ENCODE measurements at places on chromosomes 5 and 9. TPM values are rescaled to one million over a fixed set of nuclear protein-coding genes. Genes with fewer than 3 reads are reported as not detected.

PKD2L2 gene
- not detected for total RNA-seq

GPR151 gene
- not detected for total RNA-seq

EQTN gene
- not detected for total RNA-seq

OBP2B gene
- total RNA-seq = not detected

IFNA13 gene
- total RNA-seq = not detected

SLC34A1 gene
- total RNA-seq = 2.1 TPM

NEURL1B gene
- 3.1 TPM for total RNA-seq

NTNG2 gene
- 15.6 TPM for total RNA-seq

SYK gene
- 0.69 TPM for total RNA-seq

LCN12 gene
- 0.91 TPM for total RNA-seq

MPDZ gene
- total RNA-seq = not detected

OTULINL gene
- 67.7 TPM for total RNA-seq

- no peak for DNase-seq
These were observed 100.4 kb downstream of the GAPVD1 start for GRCh38 chr9:125361837-125362531.

- DNase-seq = no peak
These were observed 90.7 kb upstream of the PANK3 start for GRCh38 chr5:168669668-168670378.

DNA sequence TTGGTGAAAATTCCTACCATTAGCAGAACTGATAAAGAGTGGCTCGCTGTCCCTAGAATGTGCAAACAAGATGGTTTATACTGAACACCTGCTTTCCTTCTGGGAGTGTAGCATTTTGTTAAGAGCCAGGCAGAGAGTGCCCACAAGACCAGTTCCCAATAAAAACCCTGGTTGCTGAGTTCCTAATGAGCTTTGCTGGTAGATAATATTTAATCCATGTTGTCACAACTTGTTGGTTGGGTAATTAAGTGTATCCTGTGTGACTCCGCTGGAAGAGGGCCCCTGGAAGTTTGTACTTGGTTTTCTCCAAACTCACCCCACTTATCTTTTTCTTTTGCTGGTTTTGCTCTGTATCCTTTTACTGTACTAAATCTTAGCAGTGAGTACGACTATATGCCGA lies 39.5 kb upstream of the GOLGA1 start:
- DNase-seq = no peak

DNA sequence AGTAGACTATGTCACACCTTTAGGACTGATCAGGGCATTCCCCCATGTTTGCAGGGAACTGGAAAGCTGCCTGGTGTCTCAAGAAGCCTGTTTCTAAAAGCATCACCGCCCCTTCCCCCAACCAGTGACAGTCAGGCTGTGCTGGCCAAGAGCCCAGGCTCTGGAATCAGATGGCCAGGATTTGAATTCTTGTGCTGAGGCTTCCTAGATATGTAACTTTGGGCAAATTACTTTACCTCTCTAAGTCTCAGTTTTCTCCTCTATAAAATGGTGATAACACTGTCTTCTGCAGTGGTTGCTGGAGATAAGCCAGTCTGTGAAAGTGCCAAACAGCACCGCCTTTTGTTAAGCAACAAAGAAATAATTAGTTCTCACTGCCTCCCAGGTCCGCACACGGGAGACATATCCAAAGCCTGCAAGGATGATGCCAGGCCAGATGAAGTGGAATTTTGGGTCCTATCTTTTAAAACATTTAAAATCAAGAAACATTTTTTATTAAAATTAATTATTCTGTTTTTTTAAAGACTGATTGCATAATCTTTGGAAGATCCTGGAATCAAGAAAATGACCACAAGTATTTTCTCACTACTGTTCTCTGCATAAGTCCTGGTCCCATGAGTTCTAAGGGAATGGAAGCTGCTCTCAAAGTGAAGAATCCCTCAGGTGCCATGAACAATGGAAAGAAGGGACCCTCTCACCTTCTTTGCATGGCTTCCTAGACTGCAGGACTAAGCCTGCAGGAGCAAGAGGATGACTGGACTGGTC lies 13.9 kb downstream of the SLC31A2 start:
- no peak for DNase-seq

- DNase-seq = no peak
These were observed 205.2 kb downstream of the PIK3R1 start for GRCh38 chr5:68420476-68421344.

- DNase-seq = no peak
These were observed 200.2 kb downstream of the DAB2IP start for GRCh38 chr9:121851641-121852091.

- DNase-seq = no peak
These were observed 378.9 kb downstream of the RAB3C start for GRCh38 chr5:58961631-58962280.

DNA sequence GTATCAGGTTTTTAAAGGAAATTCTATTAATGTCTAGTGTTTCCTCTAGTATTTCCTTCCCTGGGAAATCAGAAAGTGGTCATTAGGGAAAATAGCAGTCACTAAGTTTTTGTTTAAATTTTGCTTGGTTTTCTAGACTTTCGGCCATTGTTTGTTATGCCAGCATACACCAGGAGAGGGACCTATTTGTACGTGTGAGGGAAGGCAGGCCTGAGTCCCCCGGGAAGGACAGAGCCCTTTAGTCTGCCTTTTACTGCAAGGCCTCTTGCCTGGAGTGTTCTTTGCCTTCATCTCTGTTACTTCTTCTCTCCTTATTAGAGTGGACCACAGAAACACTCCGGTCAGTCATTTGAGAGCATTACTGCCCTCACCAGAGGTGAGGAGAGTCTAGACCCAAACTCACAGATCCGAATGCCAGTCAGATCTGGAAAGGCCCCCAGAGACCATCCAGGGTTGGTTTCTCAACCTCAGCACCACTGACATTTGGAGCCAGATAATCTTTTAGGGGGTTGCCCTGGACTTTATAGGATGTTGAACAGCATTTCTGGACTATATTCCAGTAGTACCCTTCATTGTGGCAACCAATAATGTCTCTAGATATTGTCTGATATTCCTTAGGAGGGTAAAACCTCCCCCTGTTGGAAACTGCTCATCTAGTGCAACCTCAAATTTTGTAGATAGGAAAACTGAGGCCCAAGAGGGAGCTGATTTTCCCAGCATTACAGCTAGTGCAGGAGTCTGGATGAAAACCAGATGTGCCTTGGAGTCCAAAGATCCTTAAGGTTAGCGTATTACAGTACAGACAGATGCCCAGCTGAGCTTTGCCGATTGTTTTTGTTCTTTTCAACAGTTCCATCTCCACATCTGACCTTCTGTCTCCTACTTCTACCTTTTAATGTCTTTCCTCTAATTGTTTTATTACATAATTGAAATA lies 93.0 kb upstream of the NIPAL4 start:
- DNase-seq = no peak

DNA sequence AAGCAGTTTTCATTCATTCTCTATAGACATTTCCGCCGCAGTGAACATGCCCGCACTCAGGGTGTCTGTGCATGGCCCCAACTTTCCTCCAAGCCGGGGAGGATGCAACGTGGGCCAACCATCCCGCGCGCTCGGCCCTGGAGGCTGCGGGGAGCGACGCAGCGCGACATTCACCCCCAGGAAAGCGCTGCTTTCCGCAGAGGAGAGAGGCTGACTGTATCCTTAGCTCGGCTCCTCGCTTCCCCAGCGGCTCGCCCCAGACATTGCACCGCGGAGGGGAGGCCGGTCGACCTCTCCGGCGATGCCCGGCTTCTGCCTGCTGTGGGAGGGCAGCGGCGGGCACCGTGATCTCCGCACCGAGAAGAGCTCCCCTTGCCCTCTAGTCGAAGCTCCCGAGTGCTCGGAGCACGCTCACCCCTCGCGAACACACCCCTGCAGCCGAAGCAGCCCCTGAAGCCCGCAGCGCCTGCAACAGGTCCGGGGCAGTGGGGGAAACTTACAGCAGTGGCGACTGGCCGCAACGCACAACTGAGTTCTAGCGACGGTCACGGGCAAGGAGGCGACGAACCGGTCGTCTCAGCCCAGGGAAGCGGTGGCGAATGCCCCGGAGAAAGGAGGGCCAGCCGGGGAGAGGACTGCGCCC lies 600 bp downstream of the ENC1 start:
- peak; percentile 56 for DNase-seq

GRCh38 chr5:132221781-132222648 lies 5.6 kb downstream of the P4HA2 start:
- DNase-seq = no peak

DNA sequence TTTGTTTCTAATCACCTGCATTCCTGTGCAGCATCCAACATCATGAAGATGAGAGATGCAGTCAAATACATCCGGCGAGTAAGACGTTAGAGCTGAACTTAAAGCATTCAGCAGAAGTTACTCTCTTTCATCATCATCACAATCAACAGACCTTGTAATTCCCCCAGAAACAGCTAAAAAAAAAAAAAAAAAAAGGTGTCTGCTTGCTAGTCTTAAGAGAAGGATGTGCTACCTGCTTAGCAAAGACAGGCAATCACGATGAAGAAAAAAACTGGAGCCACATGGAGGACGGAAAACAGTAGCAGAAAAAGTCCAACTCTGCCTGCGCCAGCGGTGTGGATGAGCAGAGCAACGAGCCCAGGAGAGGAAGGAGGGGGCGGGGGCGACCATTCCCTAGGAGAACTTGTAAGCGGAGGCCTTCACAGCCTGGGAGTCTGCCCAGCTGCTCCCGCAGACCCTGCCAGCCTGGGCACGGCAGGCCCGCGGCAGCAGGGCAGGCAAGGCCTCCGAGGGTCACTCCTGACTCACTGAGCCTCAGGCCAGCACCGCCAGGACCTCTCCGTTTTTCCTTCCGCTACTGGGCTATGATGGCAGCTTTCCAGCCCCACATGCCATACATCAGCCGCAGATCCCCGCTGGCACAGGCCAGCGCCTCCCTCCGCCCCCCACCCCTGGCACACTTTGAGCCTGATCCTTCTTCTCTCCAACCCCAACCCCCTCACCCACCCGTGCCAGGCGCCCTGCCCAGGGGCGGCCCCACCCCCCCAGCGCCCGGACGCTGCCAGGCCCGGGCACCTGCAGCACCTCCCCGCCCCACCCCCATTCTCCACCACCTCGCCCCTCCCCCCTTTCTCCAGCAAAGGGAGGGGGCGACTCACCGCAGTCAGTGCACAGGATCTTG lies 1.4 kb downstream of the NRG2 start:
- DNase-seq = peak; percentile 29

GRCh38 chr5:55072666-55073065 lies 29.8 kb upstream of the GZMA start:
- DNase-seq = no peak

DNA sequence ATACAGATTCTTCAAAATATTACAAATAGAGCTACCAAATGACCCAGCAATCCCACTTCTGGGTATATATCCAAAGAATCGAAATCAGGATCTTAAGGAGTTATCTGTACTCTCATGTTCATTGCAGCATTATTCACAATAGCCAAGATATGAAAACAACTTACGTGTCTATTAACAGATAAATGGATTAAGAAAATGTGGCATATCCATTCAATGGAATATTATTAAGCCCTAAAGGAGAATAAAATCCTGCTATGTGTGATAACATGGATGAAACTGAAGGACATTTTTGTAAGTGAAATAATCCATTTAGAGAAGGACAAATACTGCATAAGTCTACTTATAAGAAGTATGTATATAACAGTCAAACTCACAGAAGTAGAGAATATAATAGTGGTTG lies 450.6 kb downstream of the TMEM232 start:
- DNase-seq = no peak

- no peak for DNase-seq
These were observed 82.2 kb upstream of the ICE1 start for GRCh38 chr5:5340206-5340729.

DNA sequence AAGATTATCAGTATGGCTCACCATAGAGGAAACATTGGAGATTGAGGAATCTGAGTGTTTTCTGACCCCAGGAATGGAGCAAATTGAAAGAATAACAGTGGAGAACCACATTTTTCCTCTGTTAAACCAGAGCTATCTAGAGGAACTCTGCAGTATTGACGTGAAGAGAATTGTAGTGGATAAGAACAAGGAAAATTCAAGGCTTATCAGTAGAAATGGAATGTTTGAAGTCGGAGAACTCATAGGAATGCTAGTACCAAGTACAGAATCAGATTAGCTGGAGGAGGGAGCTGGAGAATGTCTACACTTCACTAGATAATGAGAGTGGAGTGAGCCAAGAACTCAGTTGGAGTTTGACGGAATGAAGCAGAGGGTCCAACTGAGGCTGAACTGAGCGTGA lies 50.3 kb downstream of the SNCAIP start:
- DNase-seq = no peak

- no peak for DNase-seq
These were observed 292.3 kb downstream of the SLF1 start for GRCh38 chr5:94910721-94911120.

- DNase-seq = no peak
These were observed 19.7 kb upstream of the GAS1 start for GRCh38 chr9:86966852-86967511.

- no peak for DNase-seq
These were observed 586.0 kb downstream of the EBF1 start for GRCh38 chr5:158513490-158514318.

GRCh38 chr9:27382975-27383374 lies 86.0 kb upstream of the EQTN start:
- no peak for DNase-seq

DNA sequence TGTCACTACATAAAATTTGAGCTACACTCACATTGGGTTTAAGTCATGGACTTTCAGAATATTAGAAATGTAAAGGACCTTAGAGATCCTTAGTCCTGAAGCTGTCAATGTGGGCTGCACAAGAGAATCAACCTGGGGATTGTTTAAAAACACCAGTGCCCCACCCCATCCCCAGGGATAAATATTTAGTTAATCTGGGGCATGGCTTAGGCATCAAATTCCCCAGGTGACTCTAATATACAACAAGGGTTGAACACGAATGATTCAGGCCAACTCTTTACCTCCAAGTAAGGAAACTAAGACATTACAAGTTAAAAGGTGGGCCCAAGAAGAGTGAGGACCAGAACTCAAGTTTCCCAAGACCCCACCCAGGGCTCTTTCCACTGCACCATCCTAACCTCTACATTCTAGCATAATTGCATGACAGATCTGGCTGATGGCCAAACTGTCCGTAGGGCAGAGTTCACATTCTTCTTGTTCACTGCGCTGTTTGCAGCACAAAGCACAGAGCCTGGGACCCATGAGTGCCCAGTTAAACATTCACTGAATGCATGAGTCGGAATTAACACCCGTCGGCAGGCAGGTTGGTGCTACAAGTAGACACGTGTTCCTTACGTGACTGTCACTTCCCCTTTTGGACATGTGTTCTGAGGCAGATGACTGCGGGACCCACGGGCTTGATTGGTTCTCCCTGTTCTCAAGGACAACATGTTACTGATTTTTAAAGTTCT lies 25.2 kb downstream of the CYFIP2 start:
- no peak for DNase-seq

DNA sequence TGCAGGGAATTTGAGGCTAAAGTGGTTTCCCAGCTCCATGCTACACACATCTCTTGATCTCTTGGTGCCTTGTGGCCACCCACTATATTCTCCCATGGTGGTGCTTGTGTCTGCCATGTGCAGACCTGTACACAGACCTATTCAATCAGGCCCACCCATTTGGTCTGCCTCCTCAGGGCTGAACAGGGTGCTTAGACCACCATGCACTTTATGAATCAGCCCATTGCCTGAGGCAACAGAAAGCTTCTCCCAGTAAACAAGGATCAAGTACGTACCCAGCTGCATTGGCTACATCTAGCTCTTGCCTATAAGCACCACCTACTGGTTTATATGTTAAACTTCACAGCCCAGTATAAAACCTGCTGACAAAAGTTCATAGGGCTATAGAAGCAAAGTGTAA lies 664.3 kb upstream of the EDIL3 start:
- DNase-seq = no peak

GRCh38 chr9:8241201-8241600 lies 441.6 kb upstream of the DMAC1 start:
- no peak for DNase-seq

Data from activated naive CD8-positive, alpha-beta T cell treated with anti-CD3 and anti-CD28 coated beads, Interleukin-2, amount 10 ng/mL, durations not matched to agents 7 days and 5 days (primary cell).